Left colon (tissue), 2 donors: ENCODE measurements at places on chromosomes 12 and 14. TPM values are rescaled to one million over a fixed set of nuclear protein-coding genes. Genes with fewer than 3 reads are reported as not detected.

DNA sequence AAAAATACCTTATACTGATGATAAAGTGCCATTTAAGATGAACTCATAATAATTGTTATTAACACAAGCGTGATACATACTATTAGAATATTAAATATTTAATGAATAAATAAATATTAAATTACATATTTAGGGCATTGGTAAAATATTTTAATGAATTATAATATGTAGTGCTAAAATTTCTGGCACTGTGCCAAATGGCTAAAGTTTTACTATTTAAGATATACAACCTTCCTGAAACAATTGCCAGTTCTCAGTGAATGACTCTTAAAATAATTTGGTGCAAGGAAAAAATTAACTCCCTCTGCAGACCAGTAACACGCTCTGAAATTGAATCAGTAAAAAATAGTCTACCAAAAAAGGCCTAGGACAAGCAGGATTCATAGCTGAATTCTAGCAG lies 428.9 kb upstream of the ATXN7L3B start:
- no peak for DNase-seq

DNA sequence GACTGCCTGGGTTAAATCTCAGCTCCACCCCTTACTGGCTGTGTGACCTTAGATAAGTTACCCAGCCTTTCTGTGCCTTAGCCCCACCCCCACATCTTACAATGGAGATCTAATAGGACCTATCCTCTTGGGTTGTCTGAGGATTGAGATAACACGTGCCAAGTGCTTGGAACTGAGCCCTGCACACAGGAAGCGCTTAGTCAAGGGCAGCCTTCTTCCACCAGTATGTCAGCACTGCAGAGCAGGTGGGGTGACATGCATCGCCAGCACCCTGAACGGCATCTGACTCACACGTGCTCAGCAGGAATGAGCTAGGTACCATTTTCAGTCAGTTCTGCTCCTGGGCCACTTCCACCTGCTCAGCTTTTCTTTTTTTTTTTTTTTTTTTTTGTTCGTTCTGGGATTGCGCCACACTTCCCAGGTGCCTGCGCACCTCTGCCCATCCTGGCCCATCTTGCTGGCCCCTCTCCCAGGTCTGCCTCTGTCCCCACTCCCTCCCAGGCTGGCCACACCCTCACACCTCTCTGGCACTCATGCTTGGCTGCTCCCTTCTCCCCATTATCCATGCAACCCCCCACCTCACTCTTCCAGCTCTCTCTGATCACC lies 19.6 kb downstream of the LGMN start:
- DNase-seq = no peak

GRCh38 chr12:95465275-95465674 lies 8.7 kb upstream of the METAP2 start:
- no peak for DNase-seq

DNA sequence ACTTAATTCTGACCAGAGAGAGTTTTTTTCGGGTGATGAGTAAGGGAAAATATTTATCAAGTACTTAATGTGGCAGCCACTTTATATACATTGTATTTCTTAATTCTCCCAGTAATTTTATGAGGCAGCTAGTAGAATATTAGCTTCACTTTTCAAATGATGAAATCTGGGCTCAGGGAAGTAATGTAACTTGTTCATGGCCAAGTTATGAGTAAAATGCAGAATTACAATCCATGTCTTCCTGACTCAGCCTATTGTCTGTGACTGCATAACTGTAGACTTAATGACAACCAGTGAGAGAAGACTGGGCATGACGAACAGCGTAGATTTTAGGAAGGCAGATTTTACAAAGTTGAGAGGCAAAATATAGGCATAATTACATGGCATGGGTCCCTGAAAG lies 106.7 kb upstream of the MIS18BP1 start:
- no peak for DNase-seq

- no peak for DNase-seq
Observed at GRCh38 chr14:39276005-39276404, 42.3 kb downstream of the MIA2 start.

The PRIMA1 gene
- total RNA-seq = 5.3 TPM

The ALDH1L2 gene
- total RNA-seq = 1.2 TPM
